ENCODE measurements at places on chromosomes 2 and 18.

DNA sequence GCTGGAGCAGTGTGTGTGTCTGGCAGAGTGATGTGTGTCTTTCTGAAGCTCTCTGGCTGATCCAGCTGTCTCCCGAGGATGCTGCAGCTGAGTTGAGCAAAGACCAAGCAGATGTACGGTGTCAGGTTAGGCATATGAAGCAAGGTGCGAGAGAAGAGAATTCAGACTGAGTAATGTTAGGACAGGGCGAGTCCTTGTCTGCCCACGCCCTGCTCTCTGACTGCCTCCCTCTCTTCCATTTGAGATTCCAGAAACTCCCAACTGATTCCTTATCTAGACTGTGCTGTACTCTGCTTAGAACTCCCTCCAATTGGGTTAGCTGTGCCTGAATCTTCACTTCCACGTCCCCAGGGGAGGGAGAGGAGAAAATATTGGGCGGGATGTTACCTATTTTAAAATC, 25.7 kb upstream of the LPIN1 start:
- DNase-seq = no peak

- no peak for DNase-seq
Observed at GRCh38 chr18:56118422-56118821, 520.0 kb downstream of the TXNL1 start.

- no peak for DNase-seq
Observed at GRCh38 chr2:67137699-67138098, 259.4 kb upstream of the ETAA1 start.

DNA sequence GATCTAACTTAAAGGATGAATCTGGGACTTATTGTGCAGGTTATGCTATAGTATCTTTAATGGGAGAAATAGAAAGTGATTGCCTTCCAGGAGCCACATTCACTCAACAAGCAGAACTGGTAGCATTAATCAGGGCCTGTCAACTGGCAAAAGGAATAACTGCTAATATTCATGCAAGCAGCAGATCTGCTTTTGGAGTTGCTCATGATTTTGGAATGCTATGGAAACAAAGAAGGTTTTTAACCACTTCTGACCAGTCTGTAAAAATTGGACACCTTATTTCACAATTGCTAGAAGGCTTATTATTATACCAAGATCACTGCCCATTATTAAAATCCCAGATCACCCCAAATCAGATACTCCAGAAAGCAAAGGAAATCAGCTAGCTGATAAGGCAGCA, 200.4 kb downstream of the MREG start:
- no peak for DNase-seq

- no peak for DNase-seq
Observed at GRCh38 chr2:133146893-133147292, 421.4 kb downstream of the NCKAP5 start.

- no peak for DNase-seq
Observed at GRCh38 chr18:56615738-56616520, 22.5 kb downstream of the TXNL1 start.

DNA sequence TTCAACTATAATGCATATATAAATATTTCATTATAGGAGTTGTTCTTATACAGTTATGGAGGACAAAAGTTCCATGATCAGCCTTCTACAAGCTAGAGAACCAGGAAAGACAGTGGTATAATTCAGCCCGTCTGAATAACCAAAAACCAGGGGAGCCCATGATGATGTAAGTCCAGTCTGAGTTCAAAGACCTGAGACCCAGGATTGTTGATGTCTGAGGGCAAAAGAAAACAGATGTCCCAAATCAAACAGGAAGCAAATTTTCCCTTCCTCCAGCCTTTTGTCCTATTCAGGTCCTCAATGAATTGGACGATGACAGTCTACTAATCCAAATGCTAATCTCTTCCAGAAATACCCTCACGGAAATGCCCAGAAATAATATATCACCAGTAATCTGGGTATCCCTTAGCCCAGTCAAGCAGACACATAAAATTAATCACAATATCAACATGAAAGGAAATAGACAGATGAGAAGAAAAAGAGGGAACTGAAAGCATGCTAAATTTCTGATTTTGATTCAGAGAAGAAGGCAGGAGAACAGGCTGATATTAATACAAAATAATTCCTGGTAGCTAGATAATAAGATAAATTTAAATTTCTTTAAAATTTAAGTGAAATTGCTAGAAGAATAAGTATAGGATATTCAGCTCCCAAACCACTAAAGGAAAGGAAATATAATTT, 255.6 kb upstream of the CTAGE1 start:
- no peak for DNase-seq

- no peak for DNase-seq
Observed at GRCh38 chr2:195498176-195498575, 158.8 kb upstream of the SLC39A10 start.

GRCh38 chr2:137659616-137660015, 304.7 kb upstream of the HNMT start:
- DNase-seq = no peak

DNA sequence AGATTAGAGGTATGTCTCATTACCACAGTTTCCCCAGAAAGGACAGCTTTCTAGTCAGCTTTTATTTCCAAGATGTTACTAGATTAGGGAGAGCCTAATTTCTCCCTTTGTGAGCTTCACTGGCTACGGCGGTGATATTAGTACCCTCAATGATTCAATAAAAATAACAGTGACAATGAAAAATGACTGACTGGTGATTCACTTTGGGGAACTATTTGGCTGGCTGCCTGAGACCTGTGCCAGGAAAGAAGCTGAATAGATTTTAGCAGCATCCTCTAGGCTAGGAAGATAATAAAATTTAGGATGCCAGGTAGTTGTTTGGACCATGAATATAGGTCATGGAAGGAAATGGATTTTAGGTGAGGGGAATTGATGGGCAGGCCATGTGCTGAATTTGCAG, 178.7 kb downstream of the FMNL2 start:
- DNase-seq = no peak

DNA sequence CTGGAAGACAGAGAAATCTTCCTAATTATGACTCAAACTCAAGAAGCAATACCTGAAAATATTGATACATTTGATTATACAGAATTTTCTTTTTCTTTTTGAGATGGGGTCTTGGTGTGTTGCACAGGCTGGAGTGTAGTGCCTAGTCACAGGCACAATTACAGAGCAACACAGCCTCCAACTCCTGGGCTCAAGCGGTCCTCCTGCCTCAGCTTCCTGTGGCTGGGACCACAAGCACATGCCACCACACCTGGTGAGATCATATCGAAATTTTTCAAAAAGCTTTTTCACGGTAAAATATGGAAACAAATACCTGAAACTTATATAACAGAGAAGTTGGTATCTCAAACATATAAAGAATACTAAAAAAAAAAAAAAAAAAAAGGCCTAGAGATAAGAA, 27.9 kb downstream of the TGFBRAP1 start:
- DNase-seq = no peak

DNA sequence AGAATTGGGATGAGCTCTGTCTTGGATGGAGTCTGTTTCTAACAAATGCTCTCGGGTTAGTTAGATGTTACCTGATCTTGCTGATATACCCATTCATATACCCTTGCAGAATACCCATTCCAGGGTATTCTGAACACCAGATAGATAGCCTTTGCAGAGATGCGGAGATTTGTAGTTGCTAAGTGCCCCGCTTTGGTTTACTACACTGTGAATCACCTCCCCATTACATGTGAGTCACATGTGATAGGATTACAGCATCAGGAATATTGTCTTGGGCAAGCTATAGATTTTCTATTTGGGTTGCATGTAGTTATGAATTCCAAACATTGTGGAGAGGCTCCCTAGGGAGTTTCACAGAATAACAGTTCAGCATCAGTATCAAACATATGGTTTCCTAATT, 3.8 kb downstream of the VSNL1 start:
- DNase-seq = no peak

- DNase-seq = no peak
Observed at GRCh38 chr2:22753476-22753875, 631.5 kb upstream of the KLHL29 start.

GRCh38 chr18:34848695-34849094, 138.6 kb downstream of the DTNA start:
- DNase-seq = no peak

DNA sequence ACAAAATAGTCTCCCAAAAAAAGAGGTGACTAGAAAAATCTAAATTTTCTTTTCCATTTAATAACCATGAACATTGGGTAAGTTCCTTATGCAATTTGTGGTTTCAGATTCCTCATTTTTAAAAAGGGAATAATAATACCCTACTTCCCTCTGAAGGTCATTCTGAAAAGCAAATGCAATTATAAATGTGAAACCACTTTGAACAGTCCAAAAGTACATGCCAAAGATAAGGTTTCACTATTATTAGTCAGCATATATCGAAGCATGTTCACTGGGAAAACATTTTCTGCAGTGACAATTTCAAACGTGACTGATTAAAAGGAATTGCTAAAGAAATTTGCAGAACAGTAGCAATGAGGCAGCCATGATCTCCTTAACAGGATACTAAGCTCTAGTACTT, 100.1 kb upstream of the RNF152 start:
- no peak for DNase-seq

DNA sequence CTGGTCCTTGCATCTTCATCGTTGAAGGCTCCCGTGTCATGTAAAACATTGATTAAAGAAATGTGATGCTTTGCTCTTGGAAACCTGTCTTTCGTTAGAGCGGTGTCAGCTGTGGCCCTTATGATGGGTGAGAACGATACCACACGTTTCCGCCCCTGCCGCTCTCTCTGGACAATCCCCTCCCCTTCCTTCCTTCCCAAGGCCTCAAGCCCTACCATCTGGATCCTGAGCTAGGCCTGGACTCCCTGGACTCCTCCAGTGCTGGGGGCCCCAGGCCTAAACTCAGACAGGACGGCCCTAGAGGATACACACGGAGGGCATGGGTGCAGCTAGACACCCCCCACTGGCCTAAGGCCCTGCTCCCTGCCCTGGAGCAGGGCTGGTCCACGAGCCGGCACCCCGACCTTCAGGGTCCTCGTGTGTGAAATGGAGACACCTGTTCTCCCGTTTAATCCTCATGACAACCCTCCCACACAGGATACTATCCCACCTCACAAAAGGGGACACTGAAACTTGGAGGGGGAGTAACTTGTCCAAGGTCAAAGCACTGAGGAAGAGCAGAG, 13.2 kb downstream of the BIN1 start:
- DNase-seq = peak; percentile 76

- no peak for DNase-seq
Observed at GRCh38 chr2:44881856-44882255, 59.6 kb upstream of the SIX3 start.

GRCh38 chr2:112163541-112163981, 25.4 kb downstream of the FBLN7 start:
- no peak for DNase-seq

DNA sequence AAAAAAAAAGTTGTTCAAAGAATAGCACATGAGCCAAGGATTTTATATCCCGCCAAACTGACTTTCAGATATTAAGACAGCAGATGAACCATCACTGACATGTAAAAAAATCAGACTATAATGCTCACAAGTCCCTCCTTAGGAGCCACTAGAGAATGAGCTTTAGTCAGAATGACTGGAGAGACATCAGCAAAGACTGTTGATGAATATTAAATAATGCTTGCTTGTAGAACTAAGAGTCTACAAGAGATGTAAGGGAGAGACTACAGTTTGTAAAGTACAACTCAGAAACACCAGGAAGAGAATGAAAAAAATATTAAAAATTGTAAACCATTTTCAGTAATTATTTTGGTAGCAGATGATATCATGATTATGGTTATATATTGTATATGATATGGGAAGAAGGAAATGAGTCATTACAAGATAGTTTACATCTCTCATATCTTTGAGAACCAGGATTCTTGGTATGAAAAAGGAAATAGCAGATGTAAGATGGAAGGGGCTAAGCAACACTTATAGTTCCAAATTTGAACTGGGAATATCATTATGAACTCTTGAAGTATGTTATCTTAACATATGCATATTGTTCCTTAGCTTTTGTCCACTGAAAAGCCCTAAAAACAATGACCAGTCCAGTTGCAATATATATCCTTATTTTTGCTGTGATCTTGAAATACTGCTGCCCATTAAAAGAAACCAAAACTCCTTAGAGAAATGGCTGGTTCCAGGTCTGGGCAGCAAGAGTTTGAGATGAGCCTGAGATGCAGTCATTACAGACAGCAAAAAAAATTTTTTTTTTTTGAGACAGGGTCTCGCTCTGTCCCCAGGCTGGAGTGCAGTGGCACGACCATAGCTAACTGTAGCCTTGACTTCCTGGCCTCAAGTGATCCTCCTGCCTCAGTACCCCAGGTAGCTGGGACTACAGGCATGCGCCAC, 55.7 kb downstream of the PTPN2 start:
- no peak for DNase-seq

DNA sequence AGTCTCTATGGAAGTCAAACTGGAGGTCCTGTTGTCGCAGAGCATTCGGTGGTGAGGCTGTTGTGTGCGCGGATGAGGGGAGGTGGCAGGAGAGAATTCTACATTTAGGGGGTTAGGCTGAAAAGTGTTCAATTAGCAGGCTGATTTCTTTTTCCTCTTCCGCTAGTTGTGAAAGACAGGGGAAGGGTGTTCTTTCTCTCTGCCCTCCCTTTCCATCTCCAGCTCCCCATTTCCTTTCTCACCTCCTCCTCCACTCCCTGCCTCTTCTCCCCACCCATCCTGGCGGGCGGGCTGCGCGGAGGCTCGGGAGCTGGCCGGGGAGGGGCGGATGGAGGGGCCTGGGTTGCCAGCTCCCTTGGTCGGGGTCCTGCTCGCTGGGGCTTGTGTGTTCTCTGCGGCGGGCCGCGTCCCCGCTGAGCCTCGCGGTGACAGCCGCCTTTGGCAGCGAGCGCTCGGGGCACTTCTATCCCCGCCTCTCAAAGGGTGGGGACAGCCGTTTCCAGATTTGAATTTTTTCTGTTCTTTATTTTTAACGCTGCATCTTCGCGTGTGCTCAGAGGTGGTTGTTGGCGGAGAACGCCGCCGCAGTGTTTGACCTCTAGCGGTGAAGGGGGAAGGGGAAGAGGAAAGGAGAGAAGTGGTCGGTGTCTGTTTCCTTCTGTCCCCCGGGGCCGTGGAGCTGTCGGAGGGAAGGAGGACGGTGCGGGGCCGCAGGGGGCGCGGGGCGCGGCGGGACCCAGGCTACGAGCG, 3.6 kb downstream of the SOX11 start:
- DNase-seq = no peak

DNA sequence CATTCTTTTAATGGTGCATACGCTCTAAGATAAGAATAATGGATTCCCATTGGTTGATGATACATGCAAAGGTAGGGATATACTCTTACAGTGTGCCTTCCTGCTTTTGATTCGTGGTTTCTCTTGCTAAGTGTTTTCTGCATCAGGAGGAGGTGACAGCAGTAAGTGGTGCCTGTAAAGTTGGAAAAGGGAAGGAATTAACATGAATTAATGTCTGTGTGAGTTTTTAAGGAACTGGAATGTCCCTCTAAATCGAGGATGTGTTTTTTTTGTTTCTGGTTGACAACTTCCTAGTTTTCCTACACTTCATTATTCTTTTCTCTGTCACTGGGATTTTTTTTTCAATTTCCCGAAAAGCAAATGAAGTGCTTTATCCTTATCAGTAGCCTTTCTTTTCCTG, 54.4 kb downstream of the CRIM1 start:
- no peak for DNase-seq
